Fibroblast of skin of abdomen (primary cell): ENCODE measurements at places on chromosomes 4 and X.

DNA sequence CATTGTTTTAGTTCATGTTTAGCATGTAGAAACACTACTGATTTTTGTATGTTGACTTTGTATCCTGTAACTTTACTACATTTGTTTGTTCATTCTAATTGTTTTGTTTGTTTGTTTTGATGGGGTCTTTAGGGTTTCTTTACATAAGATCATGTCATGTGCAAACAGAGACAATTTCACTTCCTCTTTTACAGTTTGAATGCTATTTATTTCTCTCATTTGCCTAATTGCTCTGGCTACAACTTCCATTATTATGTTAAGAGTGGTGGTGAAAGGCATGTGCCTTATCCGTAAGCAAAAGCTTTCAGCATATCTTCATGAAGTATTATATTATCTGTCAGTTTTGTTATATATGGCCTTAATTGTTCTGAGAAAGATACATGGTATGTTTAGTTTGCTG lies 571.1 kb downstream of the PCDH7 start:
- DNase-seq, result no peak

GRCh38 chr4:118085700-118086099 lies 51.4 kb downstream of the NDST3 start:
- DNase-seq, result no peak

DNA sequence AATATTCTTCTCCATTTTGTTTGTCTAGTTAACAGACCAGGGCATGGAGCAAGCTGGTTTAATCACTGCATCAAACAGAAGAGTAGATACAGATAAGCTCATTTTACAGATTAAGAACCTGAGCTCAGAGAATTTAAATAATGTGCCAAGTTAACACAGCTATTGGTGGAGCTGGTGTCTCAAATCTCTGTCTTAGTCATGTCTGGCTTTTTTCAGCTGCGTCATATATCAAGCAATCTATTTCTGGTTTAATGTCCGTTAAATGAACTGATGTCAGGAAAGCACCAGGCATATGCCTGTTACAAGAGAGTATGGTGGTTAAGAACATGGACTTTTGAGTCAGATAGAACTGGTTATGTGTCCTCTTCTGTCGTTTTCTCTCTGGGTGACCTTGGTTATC lies 79.8 kb upstream of the ADGRA3 start:
- DNase-seq, result no peak

DNA sequence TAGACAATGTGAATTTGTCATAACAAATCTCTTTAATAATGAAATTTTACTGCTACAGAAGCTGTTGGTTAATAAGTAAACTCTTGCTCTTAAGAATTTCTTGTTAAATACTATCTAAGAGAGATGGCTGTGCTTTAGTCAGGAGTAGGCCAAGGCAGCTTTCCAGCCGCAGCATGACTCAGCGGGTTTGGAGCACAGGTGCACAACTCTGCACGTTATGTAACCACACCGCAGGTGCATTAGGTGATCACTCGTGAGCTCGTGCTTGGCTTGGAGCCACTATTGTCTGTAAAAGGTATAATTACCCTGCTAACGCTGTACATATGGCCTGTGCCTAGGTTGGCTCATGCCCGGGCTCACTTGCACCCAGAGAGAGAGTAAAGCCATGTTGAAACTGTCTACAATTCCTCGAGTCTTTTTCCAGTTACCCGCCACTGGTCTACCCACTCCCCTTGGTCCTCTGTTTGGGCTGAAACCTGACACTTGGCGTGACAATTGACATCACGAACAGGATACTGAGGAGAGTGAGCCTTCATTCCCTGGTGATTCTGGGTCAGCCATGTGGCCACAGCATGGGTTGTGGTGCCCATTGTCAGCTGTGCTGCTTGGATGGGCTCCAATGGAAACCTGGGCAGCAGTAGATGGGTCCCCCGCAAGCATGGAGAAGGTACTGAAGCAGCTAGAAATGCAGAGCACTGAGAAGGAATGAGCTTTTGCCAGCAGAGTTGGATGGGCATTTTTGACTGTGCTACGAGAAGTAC lies 18.4 kb upstream of the ANAPC4 start:
- no peak for DNase-seq

GRCh38 chr4:83267121-83267829 lies 17.3 kb downstream of the COQ2 start:
- no peak for DNase-seq

DNA sequence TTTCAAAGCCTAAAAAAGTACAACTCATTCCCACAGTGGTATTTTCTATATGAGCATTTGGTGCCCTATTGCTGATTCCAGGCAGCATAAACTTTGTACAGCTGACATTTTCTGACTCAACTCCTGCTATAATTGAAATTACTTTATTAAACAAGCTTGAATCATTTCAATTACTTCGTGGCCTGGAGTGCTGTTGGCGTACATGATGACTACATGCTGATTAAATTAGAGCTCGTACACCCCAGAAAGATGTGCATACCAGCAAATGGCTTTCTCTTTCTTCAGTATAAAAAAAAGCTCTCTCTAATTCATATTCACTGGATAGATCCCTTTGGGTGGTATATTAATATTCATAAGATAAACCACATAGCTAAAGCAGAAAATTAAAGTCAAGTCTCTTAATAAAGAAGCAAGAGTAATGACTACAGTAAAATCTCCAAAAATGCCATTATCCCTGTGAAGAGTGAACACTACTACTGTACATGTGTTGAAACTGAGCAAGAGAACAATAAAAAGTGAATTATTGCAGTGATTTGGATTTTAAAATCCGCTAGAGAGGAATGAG lies 245.0 kb upstream of the IGFBP7 start:
- DNase-seq, result no peak

- DNase-seq, result peak; percentile 76
Observed at GRCh38 chr4:104494822-104495559, at the start of gene CXXC4. CXXC4 (minus strand) TSS chr4:104494894; CDS start chr4:104491802, 3,092 bp downstream.

- no peak for DNase-seq
Observed at GRCh38 chrX:37652589-37653231, 32.9 kb upstream of the XK start.

GRCh38 chr4:10115271-10115796 lies 1.3 kb downstream of the WDR1 start:
- DNase-seq, result peak; percentile 44

DNA sequence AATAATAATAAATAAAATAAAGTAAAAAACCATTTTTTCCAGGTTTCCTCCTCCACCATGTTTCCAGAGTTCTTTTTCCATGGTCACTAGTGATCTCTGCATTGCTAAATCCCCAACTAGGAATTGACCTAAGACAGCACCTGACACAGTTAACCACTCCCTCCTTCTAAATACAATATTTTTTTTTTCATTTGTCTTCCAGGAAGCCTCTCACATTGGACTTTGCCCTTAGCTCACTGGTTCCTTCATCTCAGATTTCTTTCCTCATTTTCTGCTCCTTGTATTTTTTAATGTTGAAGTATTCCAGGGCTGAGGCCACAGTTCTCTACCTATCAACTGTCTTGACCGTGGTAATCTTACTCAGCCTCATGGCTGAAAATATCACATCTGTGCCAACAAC lies 187.3 kb upstream of the FAM241A start:
- no peak for DNase-seq

DNA sequence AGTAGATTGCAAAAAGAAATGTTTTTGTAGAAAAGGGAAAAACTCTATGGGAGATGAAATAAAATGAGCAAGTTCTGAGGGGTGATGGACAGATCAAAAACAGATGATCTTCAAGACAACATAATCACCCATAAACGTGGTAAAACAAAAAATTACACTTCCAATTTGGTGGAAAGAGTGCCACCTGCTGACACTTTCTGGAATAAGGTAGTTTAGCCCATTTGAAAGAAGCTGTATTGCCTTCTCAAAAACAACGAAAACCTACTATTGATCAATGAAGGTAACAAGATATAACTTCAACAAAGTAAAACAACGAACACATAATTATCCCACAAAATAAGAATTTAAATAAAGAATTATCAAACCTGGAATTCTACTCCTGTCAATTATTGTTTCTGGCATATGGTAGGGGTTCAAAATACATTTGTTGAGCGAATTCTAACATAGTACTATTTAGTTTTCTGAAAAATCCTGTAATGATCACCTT lies 2.5 kb downstream of the COQ2 start:
- peak; percentile 63 for DNase-seq

DNA sequence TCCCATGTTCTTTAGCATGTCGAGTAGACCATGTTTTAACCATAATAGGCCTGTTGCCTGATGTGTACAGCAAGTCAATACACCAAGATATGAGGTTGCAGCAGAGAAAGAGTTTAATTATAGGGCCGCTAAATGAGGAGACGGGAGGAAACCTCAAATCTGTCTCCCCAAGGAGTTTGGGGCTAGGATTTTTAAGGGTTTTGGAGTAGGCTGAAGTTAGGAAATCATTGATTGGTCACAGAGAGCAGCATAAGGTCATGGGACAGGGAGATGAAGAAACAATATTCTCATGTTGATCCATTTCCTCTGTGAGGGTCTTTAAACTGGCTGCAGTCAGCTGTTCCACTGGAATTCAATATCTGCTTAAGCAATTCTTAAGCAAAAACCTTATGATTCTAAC lies 160.2 kb upstream of the GALNT7 start:
- DNase-seq, result no peak

DNA sequence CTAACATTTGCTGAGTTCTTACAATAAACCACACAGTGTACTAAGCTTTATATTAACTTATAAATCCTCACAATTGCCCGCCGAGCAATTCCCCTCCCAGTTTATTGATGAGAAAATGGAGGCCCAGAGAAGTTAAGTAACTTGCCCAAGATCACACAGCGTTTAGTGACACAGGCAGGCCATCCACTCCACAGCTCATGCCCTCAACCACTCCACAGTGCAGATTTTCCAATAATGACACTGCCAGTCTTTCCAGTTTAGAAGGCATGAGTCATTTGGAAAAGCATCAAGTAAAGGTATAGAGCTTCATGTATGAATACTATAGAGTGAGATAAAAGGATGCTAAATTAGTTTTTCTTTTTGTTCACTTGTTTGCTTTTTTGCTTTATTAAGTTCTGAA lies 208.5 kb downstream of the CAMK2D start:
- no peak for DNase-seq

DNA sequence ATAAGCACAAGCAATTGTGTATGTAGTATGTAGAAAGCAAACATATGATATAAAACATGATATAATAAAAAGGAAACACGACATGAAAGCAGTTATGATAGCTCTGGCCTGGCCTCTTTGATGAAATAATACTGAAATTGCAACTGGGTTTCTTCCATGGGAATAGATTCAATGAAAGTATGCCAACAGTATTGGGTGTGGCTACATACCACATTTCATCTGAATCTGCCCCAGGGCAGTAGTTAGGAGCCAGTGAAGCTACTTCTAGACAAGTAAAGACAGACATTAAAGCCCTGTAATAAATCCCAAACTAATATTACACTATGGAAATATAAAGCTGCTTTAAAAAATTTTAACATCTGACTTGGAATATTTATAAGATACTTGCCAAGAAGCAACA lies 207.3 kb downstream of the FBXW7 start:
- no peak for DNase-seq
